ENCODE measurements at places on chromosomes 7 and 10.

GRCh38 chr7:129295015-129295423, 70.2 kb downstream of the AHCYL2 start:
- no peak for DNase-seq

DNA sequence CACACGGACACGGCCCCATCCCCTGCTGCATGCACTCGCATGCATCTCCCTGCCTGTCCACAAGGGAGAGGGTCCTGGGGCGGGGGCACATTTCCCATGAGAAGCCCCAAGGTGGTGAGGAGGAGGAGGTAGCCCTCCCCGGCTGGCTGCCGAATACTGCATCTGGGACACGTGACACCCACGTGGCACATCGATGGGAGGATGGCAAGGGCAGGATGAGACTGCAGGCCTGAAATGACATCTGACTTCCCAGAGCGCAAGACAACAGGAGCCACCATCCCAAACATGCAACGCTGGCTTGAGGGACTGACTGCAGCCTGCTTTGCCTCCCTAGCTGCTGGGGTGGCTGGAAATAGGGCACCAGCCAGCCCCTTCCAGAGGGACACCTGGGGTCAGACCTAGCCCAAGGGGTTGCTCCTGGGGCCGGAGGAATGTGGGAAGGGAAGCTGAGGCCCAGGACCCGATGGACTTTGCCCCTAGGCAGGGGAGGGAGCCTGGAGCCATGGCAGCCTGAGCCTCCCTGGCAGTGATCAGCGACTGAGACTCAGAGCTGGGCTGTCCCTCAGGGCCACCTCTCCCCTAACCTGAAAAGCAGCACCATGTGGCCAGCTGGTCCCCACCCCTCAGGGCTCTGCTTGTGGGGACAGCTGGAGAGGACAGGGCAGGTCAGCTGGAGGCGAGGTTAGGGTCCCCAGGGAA, 16.1 kb downstream of the BUD23 start:
- DNase-seq = no peak

DNA sequence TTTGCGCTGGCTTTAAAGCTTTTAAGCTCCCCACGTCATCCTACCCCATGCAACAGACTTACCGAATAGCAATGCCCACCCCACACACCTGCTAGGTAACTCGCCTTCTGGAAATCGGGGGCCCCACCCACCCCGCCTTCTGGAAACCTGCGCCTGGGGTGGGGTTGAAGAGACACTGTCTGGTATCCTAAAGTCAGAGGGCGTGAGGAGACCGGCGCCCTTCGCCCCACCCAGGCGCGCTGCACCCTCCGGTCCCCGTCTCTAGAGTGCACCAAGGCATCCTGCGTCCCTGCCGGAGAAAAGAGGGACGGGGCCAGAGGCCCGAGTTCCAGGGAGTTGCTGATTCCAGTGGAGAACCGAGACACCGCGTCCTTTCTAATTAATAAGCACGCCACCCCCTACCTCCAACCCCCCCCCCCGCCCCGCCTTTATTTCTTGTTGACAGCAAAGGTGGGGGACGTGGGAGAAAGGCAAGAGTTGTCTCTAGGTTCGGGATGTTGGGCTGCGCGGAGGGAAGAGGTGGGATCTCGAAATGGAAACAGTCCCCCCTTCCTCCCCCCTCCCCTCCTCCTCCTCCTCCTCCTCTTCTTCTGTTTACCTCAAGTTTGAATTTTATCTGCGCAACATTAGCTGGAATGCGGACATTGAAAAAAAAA, 220.9 kb upstream of the MKLN1 start:
- DNase-seq = no peak

GRCh38 chr7:123039269-123039668, 43.8 kb upstream of the TAS2R16 start:
- no peak for DNase-seq

GRCh38 chr10:110547139-110547761, 20.2 kb upstream of the SMC3 start:
- DNase-seq = no peak

DNA sequence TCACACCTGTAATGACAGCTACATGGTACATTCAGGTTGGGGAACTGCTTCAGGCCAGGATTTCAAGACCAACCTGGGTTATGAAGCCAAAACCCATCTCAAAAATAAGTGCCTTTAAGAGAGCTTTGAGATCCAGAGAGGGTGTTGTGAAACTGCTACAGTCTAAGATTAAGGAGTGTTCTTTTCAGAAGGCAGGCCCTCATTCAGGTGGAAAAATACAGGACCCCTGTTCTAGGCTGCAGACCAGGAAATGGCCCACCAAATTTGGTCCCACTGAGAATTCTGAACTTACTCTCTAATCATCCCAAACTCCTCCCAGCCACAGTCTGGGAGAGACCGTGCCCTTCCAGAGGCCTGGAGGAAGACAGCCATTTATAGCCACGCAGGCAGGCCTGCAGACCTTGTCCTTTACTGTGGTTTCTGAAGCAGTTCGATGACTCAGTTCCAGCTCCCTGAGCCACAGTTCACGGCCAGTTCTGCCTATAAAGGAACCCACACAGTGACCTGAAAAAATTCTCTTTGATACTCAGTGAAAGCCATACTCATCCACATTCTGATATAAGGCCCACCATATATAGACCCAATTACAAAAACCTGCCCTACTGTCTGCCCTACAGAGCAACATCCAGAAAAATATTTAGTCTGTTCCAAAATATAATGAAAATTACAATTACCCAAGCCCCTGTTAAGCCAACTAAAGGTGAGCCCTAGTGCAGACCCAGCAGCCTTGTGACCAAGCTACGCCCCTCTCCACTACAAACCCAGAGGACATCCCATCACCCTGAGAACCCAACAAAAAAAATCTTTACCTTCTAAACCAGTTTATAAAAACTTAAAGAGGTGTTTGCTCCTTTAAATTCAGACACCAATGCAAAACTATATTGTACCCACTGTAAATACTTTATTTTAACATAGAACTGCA, 21.2 kb downstream of the ZNF680 start:
- DNase-seq = no peak

- DNase-seq = no peak
These were observed 714.4 kb downstream of the GATA3 start for GRCh38 chr10:8768852-8769251.

GRCh38 chr7:131076711-131077181, 250.9 kb upstream of the MKLN1 start:
- DNase-seq = no peak

DNA sequence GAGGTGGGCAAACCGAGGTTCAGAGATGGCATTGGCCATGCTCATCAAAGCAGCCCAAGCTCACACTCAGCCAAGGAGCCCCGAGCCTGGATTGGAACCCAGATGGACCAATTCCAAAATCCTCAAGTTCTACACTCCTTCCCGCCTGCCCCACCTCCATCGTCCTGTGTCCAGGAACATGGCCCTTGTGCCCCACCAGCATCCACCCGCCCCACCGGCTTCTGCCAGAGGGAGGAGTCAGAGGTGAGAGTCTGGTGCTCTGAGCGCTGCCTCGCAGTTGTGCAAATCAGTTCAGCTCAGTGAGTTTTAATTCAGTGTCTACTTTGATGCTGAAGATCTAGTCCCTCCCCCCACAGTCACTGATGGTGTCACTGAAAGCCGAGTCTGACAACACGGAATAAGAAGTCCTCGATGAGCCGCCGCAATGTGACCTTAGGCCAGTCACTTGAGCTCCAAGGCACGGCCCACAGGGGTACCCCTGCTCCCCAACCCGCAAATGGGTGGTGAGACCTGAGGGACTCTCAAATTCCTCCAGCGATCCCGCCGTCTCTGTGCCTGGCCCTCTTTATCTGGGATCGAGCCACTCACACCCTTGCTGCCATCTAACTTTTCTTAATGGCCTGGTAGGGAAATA, 26.3 kb downstream of the PRKAG2 start:
- DNase-seq = no peak

All from stimulated activated CD4-positive, alpha-beta T cell treated with anti-CD3 and anti-CD28 coated beads, Interleukin-1b, Interleukin-23, amount 100 ng/mL, for 1 hour (primary cell).